ENCODE measurements at places on chromosomes 1 and 21.

DNA sequence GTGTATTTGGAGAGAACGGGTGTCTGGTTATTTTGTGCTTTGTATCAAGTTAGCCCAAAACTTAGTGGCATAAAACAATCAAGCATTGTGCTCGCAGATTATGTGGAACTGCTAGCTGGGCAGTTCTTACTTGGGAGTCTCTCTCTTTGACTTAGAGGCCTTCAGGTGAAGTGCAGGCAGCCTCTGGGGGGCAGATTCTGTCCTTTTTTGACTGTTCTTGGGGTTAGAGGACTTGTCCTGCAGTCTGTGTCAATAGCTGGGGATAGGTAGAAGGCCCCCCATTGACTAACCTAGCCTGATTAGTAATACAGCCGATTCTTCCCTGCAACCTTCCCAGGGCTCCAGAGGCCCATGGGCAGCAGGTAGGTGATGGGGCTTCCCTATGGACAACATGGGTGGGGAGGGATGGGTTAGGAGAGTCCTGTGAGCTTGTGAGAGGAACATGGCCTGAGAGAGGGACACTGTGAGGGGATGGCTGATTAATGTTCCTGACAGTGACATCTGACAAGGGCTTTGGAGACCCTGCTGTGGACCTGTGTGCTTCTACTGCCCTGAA lies 37.2 kb upstream of the ACOT11 start:
- DNase-seq: no peak

GRCh38 chr1:228754646-228755268 lies 19.5 kb downstream of the RHOU start:
- no peak for DNase-seq

DNA sequence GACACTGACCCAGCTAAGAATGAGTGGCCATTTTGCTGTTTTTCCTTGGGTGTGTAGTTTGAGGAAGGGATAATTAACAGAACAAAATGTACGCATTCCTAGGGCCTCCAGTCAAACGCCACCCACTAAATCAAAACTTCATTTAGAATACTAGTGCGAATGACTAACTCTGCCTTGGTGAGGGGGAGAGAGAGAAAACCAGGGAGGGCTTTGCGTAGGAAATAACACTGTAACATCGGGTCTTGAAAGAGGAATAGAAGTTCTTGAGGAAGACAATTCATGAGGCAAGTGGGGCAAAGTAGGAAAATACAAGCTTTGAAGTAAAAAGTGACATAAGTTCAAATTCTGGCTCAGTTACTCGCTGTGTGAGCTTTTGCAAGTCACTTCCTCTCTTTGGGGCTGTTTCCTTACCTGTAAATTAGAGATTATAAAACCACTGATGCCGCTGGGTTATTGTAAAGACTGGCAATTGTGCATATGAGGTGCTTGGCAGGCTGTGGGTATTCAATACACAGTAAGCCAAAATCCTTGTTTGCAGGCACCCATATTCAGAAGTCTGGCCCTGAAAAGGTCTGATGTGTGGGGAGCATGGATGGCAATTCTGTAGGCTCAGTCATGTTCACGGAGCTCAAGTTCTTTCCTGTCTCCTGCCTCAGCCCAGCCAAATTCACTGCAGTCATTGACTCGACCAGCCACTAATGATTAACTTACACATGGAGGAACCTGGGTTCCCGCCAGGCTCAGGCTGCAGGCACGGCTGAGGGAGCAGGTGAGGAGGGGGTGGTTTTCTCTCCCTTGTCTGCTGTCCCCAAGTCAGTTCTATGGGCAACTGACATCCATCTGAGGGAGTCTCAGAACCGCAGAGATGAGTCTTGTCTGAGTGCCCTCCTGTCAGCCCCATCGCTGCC lies 140.3 kb upstream of the CSF3R start:
- no peak for DNase-seq

DNA sequence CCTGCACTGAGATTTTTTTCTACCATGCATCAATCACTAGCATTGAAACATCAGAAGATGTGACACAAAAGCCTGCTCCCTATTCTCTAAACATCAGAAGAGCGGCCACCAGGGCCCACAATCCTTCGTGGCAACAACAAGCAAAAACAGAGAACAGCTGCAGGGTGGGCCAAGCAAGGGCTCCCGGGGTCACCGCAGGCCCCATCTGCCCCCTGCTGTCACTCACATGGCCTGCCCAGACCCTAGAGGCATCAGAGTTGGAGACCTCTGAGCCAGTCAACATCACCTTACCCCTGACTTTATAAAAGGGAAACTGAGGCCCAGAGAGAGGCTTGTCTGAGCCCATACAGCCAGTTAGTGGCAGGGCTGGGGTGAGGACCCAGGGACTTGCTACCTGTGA lies 1.8 kb downstream of the LAPTM5 start:
- no peak for DNase-seq

GRCh38 chr1:55425310-55425930 lies 210.3 kb upstream of the USP24 start:
- DNase-seq: no peak

- no peak for DNase-seq
Observed at GRCh38 chr1:21225065-21225464, 48.4 kb upstream of the EIF4G3 start.

DNA sequence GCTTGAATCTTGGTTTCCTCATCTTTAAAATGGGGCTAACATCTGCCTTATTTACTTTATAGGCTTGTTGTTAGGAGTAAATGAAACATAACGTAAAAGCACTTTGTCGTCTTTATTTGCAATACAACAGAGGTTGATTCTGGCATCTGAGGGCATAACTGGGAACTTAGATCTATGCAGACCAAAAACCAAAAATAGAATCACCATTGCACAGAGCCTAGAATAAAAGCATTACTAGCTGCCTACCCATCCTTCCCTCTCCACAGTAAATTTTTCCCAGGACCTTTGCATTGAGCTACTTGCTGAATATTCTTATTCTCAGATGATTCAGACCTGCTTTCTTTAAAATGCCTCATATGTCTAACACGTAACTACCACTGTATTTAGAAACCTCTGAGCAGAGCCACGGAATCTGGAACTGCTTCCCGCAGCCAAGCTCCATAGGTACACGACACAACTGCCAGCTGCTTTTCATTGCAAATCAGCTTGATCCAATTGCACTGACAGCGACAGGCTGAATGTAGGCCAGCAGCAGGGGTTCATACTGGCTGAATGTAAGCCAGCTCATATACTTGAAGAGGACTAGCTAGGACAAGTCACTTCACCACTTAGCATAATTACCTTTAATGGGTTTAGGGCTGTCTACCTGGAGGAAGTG lies 33.2 kb upstream of the SERBP1 start:
- DNase-seq: no peak

DNA sequence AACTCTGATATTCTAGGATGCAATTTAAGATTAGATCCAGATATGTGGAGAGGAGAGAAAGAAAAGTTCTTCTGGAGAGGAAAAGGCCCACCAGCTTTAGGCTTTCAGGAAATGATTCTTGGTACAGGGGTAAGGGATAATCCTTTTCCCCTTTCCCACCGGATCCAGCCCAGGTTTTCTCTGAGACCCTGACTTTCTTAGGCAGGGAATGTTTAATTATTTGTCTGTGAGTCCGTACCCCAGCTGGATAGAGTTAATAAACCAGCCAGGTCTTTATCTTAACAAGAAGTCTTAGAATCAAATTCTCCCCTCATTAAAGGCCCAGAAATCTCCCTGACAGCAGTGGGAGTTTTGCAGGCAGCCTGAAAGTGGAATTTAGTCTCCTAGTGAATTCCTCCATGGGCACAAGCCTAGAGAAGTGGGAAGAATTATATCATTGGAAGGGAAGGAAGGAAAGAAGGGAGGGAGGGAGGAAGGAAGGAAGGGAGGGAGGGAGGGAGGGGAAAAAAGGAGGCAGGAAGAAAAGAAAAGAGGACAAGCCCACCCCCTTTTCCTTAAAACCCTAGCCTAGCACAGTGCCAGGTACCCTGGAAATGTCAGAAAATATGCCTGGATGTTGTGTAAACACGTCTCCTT lies 189.0 kb downstream of the PLPP3 start:
- no peak for DNase-seq

DNA sequence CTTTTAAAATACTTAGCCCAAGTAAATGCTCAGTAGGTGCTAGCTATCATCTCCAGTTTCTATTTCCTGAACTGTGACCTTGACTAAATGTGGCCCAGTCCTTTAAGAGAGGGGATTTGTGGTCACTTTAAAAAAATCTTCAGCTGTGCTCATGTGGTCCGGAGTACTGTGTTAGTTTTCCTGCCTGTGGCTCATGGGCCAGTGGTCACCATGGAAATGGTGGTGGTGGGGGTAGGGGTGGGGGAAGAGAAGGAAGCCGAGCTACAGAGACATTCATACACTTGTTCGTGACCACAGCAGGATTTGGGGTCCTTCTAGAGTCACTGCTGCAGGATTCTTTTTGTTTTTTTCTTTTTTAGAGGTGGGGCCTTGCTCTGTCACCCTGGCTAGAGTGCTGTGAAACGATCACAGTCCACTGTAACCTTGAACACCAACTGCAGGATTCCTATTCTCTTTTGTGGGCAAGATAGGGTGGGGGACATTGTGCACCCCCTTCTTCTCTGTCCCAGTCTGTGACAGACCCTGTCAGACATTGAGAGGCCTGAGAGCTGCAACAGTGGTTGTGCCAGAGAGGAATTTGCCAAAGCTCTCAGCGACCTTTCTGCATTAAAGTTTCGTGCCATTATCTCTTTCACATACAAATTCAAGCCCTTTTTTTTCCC lies 25.8 kb downstream of the KIF26B start:
- peak; percentile 14 for DNase-seq

- DNase-seq: no peak
Observed at GRCh38 chr1:11518791-11519628, 40.1 kb downstream of the DISP3 start.

GRCh38 chr1:214582289-214582891 lies 20.6 kb upstream of the CENPF start:
- DNase-seq: no peak

- no peak for DNase-seq
Observed at GRCh38 chr1:107785496-107786202, 179.3 kb downstream of the VAV3 start.

DNA sequence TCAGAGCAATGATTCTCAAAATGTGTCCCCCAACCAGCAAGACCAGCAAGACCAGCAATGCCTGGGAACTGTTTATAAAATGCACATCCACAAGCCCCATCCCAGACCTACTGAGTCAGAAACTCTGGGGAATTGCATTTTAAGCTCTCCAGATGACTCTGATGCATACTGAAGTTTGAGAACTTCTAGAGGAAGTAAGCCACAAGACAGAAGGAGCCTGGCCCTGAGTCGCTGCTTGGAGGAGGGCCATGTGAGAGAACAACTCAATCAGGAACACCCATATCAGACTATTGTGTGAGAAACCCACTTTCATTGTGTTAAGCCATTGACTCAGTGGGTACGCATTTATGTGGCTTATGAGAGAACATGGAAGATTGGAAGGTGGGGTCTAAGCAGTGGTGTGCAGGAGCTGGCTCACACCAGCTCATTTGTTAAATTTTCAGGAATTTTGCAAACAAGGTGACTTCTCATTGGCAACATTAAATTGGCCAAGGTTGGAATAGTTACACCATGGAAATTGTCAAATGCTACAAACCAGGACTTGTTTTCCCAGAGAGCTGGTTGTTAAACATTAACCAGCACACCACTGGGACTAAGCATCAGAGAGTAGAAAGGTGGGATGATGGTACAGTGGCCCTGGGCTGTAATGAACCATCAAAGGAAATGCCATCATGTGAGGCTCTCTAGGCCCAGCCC lies 38.9 kb downstream of the ATP1A1 start:
- DNase-seq: no peak

DNA sequence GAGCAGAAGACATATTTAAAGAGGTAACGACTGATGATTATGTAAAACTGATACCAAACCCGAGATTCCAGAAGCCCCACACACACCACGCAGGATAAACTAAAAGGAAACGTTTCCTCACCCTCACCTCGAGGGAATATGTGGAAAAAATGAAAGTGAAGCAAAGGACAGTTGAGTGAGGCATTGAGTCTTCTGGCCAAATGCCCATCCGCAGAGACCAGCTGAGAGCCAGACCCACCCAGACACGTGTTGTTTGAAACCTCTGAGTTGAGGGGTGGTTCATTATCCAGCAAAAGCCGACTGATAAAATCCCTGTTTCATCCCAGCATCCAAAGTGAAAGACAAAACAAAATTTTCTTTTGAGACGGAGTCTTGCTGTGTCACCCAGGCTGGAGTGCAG lies 29.6 kb upstream of the PCBP3 start:
- no peak for DNase-seq

- DNase-seq: no peak
Observed at GRCh38 chr21:16644685-16645084, 868.2 kb upstream of the CXADR start.

GRCh38 chr1:197126691-197127090 lies 19.8 kb downstream of the ASPM start:
- no peak for DNase-seq

DNA sequence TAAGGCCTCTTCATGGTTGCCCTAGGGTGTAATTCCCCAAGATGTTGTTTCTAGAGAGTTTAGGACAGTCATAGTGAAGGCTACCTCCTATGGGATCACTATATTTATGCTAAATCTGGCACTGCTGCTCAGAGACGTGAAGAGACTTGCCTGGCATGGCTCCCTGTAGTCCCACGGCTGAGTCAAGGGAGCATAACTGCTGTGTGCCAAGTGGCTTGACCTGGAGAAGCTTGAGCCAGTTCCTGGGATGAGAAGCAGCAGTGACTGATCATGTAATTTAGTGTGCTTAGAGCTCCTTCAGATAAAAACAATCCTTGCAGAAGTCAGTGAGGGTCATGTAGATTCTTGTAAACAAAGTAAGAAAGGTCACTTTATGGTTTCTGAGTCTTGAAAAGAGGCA lies 68.9 kb upstream of the TSPAN2 start:
- DNase-seq: no peak

DNA sequence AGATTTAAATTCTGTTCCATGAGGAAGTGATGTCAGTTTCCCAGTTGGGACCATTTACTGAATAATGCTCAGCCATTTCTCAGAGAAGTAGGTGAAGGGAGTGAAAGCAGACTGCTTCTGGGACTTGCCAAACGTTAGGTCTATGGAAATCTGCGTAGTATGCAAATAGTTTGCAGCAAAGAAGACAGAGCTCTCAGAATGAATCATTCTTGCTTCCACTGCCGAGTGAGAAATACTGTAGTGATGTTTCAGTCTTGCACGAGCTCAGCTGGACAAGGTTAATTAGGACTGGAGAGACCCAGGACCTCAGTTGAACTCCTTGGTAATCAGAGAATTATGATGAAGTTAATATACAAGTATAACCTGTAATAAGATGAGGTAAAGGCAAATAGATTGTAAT lies 317.7 kb upstream of the DAB1 start:
- DNase-seq: peak; percentile 27

- no peak for DNase-seq
Observed at GRCh38 chr1:17791480-17791879, 36.3 kb downstream of the ACTL8 start.
